ENCODE measurements at places on chromosomes 11 and 22.

DNA sequence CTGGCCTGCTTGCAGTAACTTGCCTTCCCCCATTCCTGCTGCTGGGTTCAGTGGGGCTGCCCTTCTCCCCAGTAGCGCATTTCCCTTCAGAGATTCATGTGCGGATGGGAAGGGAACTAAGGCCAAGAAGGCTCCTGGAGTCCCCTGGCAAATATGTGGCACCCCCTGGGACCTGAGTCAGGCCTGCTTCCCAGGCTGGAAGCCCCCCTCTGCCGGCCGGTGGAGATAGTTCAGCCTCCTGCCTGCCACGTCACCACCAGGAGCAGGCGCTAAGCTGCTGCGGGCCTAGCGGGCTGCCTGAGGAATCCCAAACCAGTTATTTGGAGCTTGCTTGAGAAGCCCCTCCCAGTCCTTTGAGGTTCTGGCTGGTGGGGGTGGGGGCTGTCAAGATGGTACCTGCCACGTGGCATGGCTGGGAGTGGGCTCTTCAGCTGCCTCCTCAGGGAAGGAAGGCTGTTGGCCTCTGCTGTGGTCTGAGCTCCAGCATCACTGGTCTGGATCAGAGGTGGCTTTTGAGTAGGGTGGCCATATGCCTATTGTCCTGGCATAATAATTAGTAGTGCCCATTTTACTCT, 2.0 kb downstream of the SERPINH1 start:
- no peak for DNase-seq

DNA sequence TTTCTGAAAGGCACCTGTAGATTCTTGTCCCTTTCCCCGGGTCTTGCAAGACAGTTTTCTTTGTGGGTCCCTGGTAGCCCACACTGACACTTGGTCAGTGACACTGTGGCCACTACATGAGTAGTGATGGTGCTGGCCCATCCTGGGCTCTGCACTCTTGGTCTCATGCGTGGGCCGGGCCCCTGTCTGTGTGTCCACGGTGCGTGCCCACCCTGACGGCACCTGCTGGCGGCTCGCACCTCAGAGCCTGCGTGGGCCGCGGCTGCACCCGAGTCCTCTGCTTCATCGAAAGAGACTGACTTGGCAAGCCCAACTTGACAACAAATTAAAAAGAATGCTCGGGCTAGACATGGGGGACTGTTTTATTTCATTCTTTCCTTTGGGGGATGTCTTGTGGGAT, 37.5 kb downstream of the ADAMTS15 start:
- no peak for DNase-seq

DNA sequence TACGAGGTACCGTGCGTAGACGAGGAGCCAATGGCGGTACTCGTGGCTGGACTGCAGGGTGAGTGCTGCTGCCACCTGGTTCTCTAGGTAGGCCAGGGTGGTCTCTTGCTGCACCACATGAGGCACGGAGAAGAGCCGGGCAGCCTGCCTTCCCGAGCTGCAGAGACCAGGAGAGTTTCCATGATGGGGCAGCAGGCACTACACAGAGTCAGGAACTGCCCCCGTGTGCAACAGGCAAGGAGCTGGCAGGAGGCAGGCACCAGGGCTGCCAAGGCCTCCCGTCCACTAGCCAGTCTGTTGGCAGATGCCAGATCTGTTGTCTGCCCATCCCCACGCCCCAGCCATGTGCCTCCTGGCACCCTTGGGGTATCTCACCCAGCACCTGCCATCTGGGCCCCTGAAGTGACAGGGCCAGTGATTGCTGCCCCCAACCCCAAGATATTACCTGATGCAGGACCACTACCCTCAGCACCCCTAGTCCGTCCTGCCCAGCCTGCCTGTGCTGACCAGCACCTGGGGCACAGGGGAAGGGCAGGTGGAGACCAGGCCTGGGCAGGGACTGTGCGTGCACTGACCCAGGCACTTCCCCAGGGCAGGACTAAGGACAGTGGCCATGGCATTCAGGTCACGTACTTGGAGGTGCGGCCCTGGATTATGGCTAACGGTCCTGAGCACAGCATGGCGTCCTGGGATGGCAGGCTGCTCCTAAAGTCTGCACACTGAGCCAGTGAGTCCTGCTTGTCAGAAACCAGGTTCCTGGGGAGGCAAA, 62.0 kb upstream of the CLTCL1 start:
- no peak for DNase-seq

GRCh38 chr11:83793310-83793709, 507.1 kb upstream of the CCDC90B start:
- no peak for DNase-seq

GRCh38 chr11:31645747-31646146, 136.2 kb downstream of the ELP4 start:
- no peak for DNase-seq

DNA sequence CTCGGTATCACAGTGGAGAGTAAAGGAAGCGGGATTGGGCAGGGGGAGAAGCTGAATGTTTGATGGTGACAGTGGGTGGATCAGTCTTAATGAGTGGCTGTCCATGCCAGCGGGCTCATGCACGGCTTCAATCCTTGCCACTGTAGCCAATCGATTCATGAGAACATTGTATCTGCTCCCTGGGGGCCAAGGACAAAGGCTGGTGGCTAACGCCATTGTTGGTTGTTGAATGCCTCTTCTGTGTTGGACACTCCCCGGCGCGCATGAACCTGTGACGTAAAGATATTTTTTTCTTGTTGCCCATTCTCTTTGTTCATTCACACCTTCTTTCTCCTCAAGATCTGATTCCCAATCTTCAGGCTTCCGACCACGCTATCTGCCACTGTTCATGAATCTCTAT, 20.9 kb upstream of the ATXN10 start:
- DNase-seq: no peak

- no peak for DNase-seq
Measured at GRCh38 chr11:61954106-61954850, 4.1 kb downstream of the BEST1 start.

GRCh38 chr11:64173616-64174355, 7.9 kb upstream of the MACROD1 start:
- DNase-seq: no peak

DNA sequence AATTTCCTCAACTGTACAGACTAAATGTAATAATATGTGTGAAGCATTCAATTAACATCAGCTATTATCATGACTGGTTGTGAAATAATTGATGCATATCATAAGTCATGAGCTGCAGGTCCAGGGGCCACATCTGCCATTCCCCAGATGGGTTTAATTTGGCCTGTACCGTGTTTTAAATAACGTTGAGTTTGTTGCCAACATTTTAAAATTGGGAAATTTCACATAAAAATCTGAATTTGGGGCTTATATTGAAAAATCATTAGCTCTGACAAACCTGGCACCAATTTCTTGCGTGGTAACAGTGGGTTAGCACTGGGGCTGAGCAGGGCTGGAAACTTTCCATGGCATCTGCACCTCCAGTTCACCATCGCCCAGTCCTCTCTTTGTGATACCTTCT, 193.9 kb downstream of the SNX19 start:
- DNase-seq: no peak

DNA sequence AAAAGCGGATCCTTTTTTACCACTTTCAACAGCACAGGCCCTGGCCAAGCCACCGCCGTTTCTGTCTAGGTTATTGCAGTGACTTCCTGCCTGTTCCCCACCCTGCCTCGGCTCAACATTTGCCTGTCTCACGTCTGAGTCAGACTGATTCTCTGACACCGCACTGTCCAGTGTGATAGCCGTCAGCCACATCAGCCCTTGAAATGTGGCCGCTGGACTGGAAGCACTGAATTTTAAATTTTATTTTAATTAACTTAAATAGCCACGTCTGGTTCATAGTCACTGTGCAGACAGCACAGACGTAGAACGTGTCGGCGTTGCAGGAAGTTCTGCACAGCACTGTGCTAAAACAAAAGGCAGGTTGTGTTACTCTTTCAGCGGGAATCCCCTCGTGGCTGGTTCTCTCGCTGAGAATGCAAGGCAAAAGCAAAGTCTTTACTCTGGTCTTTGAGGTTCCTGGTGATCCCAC, 56.3 kb upstream of the ADSL start:
- peak; percentile 26 for DNase-seq

GRCh38 chr11:44359162-44359561, 49.2 kb upstream of the ALX4 start:
- DNase-seq: no peak

GRCh38 chr22:27823221-27823620, 21.7 kb upstream of the MN1 start:
- no peak for DNase-seq

- no peak for DNase-seq
Measured at GRCh38 chr22:36564422-36565158, 35.6 kb upstream of the EIF3D start.

DNA sequence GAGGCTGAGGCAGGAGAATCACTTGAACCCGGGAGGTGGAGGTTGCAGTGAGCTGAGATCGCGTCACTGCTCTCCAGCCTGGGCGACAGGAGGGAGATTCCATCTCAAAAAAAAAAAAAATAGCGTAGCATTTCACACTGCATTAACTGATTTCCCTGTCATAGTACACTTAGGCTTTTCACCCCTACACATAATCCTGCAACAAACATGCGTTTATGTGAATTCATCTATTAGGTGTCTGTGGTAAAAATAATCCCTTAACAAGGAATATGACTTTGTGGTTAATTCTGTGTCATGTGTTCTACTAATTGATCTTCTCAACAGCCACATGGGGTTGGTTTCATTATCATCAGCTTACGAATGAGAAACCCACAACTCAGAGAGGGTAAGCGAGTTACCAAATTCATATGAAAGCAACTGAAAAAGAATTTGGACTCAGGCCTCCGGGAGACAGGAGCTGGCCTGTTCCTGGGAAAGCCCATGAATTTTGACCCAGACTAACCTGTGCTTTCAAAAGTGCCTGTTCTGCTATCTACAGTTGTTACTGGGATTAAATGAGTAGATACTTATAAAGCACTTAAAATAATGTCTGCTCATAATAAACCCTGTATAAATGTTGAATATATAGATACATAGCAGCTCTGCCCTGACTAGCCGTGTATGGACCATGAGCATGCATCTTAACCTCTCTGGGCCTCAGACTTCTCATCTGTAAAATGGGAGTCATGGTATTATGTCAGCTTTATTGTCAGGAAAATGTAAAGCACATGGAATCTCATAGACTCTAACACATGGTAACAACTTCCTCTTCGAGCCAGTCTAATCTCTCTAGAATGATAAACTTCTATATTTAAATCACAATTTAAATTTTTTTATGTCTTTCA, 36.6 kb downstream of the KCNJ1 start:
- DNase-seq: peak; percentile 42

- peak; percentile 26 for DNase-seq
Measured at GRCh38 chr11:78350646-78351165, 66.9 kb downstream of the GAB2 start.

DNA sequence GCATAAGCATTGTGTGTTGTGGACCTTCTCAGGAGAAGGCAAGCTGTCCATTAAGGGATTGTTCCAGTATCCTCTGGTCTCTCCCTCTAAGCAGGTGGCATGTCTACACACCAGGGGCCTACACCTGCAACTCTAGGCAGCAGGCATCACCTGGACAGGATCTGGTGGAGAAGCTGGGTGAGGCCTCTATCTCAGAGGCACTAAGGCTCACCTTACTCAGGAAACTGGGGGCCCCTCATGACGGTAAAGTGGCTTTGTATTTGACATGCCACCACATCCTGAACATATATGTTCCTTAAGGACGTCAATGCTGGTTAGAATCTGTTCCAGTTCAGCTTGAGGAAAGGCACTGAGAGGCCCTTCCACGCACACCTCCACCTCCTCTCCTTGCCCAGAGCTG, 891.3 kb downstream of the OPCML start:
- no peak for DNase-seq

DNA sequence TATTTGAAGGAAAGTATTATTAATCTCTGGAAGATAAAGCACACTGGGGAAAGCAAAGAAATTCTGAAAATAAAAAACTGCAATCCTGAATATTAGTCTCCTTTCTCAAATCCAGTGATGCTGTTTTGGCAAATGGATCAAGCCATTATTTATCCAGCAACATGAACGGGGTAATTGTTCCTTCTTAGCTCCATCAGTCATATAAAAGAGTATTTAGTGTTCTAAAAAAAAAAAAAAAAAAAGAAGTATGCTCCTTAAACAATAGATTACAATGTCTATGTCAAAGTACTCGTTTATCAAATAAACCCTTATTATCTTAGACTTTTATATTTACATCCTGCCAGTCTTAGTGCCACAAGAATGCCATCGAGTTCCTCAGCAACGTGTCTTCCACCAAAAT, 1.3 kb downstream of the RDX start:
- no peak for DNase-seq

GRCh38 chr22:42287174-42287890, 16.9 kb upstream of the TCF20 start:
- no peak for DNase-seq
